ENCODE measurements at places on chromosomes 7 and 10.
A peak's percentile ranks its signal among the peaks of the same experiment; 100 is the strongest.

DNA sequence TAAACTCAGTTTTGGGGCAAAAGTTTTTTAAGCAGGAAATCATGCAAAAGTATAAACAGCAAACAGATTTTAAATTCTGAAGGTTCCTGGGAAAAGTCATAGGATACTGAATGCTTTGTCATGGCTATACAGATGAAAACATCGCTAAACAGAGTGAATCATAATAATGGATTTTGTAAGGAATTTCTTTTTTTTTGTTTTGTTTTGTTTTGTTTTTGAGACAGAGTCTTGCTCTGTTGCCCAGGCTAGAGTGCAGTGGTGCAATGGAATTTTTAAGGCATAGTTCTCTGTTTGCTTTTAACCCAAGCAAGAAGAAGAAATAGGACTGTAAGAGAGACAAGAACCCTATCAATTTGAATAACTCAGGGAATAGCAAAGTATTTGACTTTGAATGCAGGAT is 285.3 kb downstream of the NRG3 start:
- no peak for DNase-seq

DNA sequence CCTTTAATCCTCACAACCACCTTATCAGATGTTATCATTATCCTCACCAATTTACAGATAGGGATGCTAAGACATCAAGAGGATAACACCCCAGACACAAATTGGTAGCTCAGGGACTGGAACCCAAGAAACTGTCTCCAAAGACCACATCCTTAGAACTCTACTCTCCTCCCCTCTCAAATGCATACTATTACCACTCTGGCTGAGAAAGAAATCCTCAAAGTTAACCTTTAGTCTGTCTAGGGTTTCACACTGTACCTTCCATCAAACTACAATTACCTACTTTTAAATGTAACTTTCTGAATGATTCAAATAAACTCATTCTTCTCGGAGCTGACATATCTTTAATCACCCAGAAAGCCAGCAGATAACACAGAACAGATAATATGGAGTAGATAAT is 6.6 kb downstream of the EZH2 start:
- DNase-seq: no peak

DNA sequence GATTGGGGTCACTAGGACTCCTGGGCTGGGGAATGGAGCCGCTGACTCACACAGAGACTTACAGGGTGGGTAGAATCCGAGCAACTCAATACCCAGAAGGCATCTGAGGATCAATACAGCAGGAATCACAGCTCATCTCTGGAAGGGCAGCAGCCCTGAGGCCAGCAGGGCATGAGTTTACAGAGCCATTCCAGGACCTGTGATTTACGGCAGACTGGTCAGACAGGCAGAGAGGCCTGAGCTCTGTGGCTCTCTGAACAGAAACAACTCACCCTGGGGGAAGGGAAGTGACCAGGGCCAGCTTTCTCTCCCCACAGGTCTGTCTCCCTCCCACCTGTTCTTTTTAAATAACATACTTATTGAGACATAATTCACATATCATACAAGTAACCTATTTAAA is 88.2 kb upstream of the CXCL12 start:
- DNase-seq: no peak

GRCh38 chr10:10745291-10745690 is 272.4 kb upstream of the CELF2 start:
- no peak for DNase-seq

DNA sequence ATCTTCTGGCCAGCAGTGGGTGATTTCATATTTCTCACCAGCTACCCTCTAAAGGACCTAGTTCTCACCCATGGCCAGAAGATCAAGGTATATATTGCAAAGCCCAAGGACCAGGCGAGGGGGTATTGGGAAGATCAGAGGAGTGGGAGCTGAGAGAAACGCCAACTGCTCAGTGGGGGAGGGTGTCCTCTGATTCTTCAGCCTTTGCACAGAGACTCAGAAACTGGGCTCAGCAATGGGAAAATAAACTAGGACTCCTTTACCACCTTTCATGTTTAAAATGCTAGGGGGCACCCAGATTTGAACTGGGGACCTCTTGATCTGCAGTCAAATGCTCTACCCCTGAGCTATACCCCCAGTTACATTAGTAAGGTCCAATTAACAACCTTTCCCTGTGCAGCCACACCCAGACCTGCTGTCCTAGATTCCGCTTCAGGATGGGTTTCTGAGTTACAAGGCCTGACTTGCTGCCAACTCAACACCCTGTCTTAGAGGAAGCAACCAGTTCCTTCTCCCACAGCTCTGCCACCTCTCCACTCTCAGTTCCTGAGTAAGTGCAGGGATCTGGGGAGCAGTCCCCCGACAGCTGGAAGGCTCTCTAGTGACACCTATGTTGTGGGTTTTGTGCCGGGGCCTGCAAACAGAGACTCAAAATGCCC is 93.5 kb downstream of the ZNF783 start:
- DNase-seq: no peak

GRCh38 chr10:91574236-91574635 is 58.6 kb downstream of the PPP1R3C start:
- DNase-seq: no peak

- no peak for DNase-seq
Observed at GRCh38 chr7:137360087-137360679, 16.6 kb upstream of the PTN start.

DNA sequence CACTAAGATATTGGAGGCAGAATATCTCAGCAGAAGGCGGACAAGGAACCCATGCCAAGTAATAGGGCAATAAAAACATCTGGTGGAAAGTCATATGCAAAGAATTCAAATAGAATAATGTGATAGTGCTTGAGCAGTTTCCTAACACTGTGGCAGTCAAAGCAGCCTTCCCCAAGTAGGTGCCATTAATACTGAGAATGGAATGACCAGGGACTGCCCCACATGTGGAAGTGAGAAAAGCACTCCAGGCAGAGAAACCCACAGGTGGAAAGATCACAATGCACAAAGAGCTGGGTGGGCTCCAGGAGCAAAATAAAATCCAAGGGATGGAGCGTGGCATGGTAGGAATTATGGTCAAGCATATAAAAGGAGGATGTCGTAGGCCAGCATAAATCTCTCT is 64.4 kb upstream of the NME8 start:
- no peak for DNase-seq

- DNase-seq: no peak
Observed at GRCh38 chr10:70543911-70544310, 58.6 kb downstream of the PRF1 start.

- no peak for DNase-seq
Observed at GRCh38 chr10:17227367-17228090, 512 bp upstream of the VIM start.

DNA sequence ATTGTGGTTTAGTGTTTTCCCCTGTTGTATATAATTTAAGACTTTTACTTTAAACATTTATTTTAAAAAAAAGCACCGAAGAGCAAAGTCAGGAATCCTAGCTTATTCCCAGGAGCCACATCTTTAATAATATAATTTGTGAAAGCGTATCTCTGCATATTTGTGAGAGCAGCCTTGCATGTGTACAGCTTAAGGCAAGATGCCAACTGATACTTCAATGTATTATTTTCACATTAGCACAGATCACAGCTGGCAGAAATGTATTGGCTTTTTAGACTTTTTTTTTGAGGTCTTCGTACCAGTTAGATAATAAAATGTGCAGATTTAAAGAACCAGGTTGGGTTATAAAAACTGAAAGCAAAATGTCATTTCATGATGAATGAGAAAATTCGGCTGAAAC is 845.7 kb upstream of the POT1 start:
- DNase-seq: peak; percentile 88

- DNase-seq: peak; percentile 78
Observed at GRCh38 chr10:80356563-80356988, at the start of the genes DYDC1 and DYDC2. TSS of gene DYDC1 (minus strand) at chr10:80356755. CDS start at chr10:80352601, 4,154 bp downstream. TSS of gene DYDC2 (plus strand) at chr10:80356781. CDS start at chr10:80362444, 5,663 bp downstream.

- peak; percentile 59 for DNase-seq
Observed at GRCh38 chr10:17229967-17230682, 2.1 kb downstream of the VIM start.

DNA sequence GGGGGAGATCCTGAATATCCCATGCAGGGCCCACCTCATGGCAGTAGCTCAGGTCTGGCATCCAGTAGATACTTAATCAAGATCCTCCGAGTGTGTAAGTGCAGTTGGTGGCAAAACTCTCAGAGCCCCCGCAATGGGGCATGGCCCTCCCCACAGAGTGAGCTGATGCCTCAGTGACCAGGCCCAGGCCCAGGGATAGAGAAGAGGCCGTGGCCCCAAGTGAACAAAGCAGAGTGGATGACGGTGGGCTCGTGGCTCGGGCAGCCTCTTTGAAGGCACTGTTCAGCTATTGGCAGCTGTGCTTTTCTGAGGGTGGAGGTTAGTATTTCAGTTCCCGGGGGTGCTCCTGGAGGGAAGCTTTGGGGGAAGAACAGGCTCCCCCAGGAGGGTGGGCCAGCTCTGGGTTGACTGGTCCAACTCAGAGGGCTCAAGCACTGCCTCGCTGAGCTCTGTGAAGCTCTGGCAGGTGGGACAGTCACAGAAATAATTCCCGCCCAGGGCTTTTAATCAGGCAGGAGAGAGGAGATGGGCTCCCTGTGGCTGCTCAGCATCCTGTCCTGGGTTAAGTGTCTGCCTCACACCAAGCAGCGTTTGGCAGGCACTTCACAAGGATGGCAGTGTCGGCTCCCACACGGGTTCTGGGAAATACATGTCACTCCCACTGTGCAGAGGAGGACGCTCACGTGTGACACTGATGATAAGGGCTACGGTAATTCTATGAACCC is 583.6 kb downstream of the TCERG1L start:
- no peak for DNase-seq

DNA sequence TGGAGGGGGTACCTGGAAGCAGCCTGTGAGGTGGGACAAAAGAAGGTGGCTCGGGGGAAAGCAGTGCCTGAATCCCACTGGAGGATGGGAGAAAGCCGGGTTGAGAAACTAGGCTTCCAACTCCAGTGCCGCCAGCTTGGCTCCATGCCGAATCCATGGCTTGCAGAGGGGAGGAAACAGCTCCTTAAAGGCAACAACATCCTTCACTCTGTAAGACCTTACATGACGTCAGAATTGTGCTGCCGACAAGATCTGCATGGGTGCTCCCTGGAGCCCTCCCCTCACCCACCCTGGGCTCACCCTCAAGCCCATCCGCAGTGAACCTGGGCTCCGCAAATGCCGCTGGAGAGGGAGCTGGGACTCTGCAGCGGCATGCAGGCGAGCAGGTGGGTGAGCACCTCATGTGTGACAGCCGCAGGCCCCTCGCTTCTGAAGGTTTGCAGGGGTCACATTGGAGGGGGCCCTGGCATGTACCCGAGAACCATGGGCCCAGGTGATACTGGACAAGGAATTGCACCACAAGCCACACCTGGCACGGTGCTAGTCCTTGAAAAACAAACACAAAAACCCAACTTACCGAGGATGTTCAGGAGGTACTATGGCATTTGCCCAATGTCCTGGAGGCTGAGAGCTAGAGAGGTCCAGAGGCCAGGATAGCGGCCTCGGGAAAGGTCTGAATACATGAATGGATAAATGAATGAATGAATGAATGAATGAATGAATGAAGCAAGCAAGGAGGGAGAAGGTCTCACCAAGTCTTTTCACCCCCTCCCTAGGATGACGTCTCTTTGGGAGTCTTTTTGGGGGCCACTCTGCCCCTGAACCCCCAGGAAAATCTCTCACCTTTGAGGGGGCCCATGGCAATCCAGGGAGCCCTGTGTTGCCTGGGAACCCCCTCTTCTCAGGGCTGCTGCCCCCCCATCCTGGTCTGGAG is 238.6 kb upstream of the SHH start:
- DNase-seq: no peak

DNA sequence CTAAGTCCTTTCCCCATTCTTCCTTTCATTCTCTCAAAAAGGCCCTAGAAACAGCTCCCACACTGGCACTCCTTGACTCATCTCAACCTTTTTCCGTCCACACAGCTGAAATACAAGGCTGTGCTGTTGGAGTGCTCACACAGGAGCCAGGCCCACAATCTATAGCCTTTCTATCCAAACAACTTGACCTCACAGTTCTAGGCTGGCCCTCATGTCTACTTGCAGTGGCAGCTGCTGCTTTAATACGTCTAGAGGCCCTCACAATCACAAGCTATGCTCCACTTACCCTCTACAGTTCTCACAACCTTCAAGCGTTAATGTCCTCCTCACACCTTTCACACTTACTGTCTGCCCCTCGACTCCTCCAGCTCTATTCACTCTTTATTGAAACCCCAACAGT is 12.0 kb upstream of the LRRC61 start:
- DNase-seq: no peak

DNA sequence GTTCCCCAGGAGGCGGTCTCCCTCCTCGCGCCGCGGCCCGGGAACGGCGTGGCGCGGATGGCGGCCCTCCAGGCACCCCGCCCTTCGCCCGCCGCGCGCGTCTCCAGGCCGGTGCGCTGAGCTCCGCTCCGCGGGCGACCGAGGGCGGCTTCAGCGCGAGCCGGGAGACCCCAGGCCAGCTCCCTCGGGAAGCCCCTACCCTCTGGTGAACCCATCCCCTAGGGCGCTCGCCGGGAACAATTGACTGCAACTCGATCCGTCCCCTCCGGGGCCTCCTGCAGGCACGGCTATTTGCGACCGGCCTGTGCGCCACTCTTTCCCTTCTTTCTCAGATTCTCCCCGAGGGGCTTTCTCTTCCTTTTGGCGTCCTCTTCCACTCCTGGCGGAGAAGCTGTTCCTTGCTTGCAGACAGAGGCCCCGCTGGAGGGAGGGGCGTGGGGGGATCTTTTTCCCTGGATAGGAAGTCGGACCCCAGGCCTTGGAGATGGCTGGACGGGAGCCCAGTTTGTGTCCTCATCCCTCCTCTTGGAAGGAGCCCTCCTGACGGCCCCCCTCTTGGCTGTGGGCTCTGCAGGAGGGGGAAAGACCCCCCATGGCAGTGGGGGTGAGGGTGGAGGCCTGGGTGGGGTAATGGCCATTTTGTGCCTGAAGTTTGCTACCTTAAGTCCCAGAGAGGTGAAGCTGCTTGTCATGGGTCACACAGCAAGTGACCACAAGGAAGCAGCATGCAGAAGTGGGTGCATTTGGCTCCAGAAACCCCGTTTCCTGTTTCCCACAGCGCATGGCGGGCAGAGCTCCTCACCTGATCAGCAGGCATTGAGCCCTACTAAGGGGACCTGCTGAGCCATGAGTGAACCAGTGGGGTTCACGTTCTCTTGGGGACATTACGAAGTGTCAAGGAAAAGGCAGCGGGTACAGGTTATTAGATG is 171.2 kb upstream of the TNRC18 start:
- DNase-seq: peak; percentile 42

- peak; percentile 99 for DNase-seq
Observed at GRCh38 chr7:21128062-21128817, 299.6 kb upstream of the SP4 start.

DNA sequence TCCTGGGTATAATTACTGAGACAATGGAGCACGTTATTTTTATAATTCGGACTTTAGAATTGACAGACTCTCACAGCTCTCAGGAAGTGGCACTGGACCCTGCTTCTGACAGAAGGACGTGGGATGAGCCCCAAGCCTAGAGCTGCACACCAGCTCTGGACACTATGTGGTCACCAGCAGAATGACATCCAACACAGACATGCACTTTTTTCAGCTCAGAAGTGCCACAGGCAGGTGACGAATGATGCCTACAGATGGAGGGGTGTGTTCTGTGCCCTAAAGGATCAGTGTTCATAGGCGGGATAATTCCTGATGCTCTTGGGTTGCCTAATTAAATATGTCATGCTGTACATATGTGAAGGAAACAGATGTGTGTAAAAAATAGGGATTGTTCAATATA is 87.9 kb downstream of the VIPR2 start:
- DNase-seq: no peak

- DNase-seq: no peak
Observed at GRCh38 chr7:1706381-1706720, 36.3 kb downstream of the ELFN1 start.

GRCh38 chr10:67629461-67629971 is 66.5 kb downstream of the CTNNA3 start:
- DNase-seq: no peak

GRCh38 chr7:99651290-99651689 is 28.5 kb downstream of the CYP3A5 start:
- no peak for DNase-seq

- no peak for DNase-seq
Observed at GRCh38 chr7:155669717-155670505, 25.4 kb downstream of the RBM33 start.
